Stimulated activated naive CD8-positive, alpha-beta T cell treated with anti-CD3 and anti-CD28 coated beads, Interleukin-15, amount 100 ng/mL, for 72 hours (primary cell): ENCODE measurements at places on chromosomes 6 and 20.

DNA sequence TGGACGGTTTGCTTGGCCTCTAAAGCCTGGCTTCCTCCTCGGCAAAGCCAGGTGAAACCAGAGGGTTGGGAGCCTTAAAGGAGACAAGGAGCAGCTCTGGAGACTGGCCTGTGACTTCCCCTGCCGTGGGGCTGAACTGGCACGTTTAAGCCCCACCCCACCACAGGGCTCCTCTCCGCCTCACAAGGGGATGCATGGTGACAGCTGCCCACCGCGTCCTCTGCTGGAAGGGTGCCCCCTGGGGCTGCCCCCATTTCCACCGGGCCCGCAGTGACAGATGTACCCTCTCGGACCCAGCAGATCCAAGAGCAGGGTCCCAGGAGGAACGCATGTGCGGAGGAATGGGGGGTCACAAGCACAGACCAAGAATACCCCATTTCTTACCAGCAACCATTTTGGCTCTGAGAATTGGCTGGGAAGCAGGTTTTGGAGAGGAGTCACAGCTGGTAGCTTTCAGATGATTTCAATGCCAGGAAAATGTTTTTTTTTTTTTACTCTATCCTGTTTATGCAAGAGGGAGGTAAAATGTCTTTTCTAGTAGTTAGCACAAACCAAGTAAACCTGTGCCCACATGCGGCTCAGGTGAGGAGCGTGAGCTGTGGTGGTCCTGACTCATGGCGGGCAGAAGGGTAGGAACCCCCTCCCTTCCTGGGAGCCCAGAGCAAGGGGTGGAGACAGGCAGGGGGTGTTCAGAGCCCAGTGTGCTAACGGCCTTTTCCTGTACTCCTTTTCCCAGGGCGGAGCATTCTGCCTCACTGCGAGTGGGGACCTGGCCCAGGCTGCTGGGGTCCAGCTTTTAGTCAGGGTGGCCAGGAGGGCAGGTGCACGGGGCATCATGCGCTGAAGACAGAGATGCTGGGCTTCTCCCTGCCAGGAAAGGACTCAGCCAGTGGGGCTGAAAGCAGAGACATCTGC, 33.0 kb downstream of the FRMD1 start:
- DNase-seq: no peak

GRCh38 chr20:35901678-35902544, 52.4 kb downstream of the SCAND1 start:
- DNase-seq: no peak

DNA sequence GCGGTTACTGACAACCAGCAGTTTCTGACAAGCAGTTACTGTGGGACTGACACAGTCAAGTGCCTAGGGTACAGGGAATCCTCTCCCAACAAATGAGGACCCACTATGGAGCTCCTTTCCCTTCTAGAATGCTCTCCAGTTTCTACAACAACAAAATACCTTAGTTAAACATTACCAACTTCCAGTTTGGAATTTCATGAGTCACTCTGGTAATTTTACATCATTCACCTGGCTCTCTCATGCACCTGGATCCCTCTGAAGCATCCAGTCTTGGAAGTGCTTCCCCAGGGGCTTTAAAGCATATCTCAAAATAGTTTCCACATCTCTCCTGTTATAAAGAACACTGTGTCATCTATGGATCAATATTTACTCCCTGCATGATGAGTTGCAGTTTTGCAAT, 286.7 kb upstream of the SPTLC3 start:
- DNase-seq: no peak

DNA sequence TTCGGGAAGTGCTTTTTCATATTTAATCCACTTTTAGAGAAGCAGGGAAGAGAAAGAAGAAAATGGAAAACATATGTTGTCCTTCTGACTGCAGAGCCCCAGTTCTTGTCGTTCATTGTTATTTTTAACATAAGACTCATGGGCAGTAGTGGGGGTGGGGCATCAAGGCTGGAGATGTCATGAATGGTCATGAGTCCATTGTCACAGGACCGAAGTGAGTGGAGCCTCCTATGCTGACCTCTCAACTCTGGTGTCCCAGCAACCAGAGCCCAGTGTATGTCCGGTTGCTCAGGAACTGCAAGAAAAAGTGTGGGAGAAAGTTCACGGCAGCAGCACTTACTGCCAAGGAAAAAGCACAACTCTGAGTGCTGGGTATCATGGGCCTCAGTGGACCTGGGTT, 108.6 kb downstream of the BANF2 start:
- no peak for DNase-seq

GRCh38 chr20:57024849-57025248, 241.6 kb downstream of the BMP7 start:
- DNase-seq: no peak

DNA sequence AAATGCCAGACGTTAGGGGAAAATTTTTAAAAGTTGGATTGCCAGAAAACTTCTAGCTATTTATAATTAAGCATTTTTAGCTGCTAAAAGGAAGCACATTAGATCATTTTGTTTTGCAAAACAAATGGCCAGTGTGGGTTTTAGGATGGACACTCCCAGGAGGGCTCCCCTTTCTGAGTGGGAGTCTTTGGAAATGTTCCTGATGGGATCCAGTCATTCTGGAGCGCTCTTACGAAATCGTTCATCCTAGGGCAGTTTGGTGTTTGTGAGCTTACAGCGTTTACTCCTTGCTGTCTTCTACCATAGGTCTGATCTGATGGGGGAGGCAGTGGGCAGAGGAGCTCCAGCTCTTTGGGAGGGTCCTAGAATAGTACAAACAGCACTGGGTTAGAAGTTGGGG, 14.7 kb downstream of the GNAS start:
- DNase-seq: no peak

DNA sequence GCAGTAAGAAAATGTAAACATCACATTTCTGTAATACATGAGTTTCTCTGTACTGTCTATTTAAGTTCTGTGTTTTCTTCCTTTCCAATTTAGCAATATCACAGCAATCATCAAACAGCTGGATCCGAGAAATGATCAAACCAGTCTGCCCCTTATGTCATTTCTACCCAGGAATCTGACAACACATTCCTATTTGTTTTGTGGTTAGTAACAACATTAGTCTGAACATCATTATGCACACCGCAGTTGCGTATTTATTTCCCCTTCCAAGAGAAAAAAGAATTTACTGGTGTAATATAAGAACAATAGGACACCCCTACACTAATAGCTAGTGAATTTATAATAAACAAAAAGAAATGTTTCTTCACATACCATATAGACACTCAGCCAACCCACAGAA, 179.5 kb downstream of the BTBD9 start:
- DNase-seq: no peak

DNA sequence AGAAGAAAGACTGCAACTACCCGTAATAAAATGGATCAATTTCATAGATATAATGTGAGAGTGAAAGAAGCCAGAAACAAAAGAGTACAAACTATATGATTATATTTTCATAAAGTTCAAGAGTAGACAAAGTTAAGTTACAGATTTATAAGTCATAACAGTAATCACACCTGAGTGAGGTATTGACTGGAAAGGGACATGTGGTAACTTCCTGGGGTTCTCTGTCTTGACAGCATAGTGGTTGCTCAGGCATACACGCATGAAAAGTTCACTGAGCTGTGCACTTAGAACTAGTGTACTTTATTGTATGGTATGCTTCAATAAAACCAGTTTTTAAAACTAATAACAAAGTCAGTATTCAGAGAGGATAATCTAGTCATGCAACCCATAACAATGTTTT, 653.6 kb downstream of the EPM2A start:
- DNase-seq: no peak

- DNase-seq: no peak
Measured at GRCh38 chr6:161439093-161439492, 165.2 kb upstream of the AGPAT4 start.

GRCh38 chr6:146965110-146965689, 239.0 kb upstream of the STXBP5 start:
- DNase-seq: no peak

GRCh38 chr6:112839525-112839961, 492.4 kb downstream of the RFPL4B start:
- DNase-seq: no peak

- DNase-seq: no peak
Measured at GRCh38 chr6:120352491-120352890, 981.8 kb downstream of the TBC1D32 start.

DNA sequence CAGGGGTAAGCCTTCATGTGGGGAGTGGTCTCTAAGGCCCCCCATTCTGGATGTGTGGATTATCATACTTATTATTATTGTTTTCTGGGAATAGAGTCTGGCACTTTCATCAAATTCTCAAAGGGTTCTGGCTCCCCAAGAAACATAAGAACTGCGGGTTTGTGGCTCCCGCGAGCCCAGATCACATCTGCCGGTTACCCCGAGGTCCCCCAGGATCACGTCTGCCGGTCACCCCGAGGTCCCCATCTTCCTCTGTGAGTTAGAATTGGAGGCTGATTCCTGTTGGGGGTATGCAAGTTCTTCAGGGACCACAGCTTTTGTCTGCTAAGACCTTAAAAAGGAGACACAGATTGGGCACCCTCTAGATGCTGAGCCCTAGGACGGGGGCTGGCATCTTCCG, 116.7 kb upstream of the FRMD1 start:
- DNase-seq: no peak

DNA sequence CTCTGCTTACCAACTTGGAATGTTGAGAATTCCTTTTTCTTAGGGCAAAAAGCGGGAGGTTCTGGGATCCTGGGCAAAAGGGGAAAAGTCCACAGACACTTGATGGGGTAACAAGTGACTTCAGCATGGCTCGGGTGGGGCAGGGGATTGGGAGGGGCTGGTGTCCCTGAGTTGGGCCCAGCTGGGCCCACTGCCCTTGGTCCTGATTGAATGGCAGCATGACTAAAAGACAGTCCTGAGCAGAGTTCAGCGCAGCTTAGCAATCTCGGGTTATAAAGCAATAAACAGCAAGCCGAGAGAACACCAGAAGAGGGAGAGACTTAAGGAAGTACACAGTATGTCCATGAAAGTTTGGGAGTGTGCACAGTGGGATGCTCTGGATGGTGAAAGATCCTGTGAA, 5.6 kb downstream of the PPP2R5D start:
- no peak for DNase-seq

GRCh38 chr6:165042912-165043311, 266.5 kb downstream of the C6orf118 start:
- DNase-seq: no peak

DNA sequence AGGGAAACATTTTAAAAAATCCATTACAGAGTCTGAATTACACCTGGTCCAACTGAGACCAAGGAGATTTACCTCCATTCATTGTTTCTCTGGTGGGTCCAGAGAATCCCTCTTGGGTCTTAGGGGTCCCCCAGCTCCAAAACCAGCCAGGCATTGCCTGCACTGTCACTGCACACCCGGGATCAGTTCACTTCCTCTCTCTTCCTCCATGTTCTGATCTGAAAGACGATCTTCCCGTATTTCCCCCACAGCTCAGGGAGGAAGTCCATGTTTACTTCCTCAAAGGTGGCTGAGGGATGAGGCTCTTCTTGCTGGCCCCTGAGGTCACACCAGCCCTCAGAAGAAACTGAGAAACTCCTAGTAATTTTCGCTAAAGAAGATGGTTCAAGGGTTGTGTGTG, 159.7 kb downstream of the BMP7 start:
- no peak for DNase-seq

DNA sequence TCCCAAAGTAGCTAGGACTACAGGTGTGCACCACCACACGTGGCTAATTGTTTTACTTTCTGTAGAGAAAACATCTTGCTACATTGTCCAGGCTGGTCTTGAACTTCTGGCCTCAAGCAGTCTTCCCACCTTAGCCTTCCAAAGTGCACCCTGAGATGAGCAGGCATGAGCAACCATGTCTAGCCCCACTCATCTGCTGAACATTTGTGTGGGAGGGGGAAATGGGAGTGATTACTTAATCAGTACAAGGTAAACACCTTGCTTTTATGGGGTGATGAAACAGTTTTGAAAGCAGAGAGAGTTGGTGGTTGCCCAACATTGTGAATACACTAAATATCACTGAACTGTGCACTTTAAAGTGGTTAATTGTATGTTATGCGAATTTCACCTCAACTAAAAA, 5.3 kb downstream of the APMAP start:
- DNase-seq: peak; percentile 62

DNA sequence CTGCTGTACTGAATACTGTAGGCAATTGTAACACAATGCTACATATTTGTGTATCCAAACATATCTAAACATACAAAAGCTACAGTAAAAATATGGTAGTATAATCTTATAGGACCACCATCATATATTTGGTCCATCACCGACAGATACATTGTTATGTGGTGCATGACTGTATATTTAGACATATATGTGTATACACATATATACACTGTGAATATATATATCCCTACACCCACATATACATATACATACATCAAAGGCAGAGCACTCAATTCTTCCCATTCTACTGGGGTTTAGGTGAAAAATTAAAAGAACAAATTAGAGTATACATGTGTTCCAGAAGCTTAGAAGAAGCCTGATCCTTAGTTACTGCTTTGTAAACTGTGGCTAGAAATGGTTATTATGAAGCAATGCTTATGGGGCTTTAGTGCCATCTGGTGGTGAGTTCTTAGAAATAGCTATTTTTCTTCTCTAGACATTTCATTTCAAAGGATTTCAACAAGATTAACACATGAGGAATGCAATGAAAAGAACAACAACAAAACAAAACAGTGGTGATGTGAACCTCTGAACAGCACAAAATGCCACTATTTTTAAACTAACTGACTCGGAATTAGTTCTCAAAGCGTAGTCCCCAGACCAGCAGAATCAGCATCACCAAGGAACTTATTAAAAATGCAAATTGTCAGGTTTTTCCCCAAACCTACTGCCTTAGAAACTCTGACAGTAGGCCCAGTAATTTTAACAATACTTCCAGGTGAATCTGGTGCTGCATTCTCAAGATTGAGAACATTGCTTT, 38.0 kb downstream of the PKHD1 start:
- no peak for DNase-seq

- DNase-seq: no peak
Measured at GRCh38 chr6:139627091-139627490, 252.6 kb upstream of the CITED2 start.

DNA sequence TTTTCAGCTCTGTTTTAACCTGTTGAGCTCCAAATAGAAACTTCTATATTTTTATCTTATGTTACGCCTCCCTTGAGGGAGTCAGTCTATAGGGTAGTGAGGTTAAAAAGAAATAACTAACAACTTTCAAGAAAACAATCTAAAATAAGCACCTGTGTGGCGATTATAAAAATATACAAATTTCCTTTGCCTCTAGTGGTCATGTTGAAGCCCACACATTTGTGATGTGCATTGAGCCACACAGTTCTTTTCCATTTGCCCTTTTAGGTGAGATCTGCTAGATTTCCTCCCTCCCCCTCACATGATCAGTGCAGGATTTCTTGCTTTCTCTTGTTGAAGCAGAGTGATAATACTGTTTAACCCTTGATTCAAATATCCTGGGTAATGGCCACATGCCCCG, 84.2 kb downstream of the MYB start:
- DNase-seq: no peak

- DNase-seq: no peak
Measured at GRCh38 chr6:129239825-129240491, 357.0 kb downstream of the LAMA2 start.
